Endothelial cell of umbilical vein (primary cell): ENCODE measurements at places on chromosomes 12 and 14. TPM values are rescaled to one million over a fixed set of nuclear protein-coding genes. Genes with fewer than 3 reads are reported as not detected.

ACYP1 gene
- total RNA-seq: 34.2 and 37.5 TPM in 2 replicates

PTGDR gene
- not detected in 2 replicates for total RNA-seq

KLHDC2 gene
- total RNA-seq: 29.2 and 30.2 TPM in 2 replicates

LIN7A gene
- 4.1 and 4.3 TPM in 2 replicates for total RNA-seq

TBC1D30 gene
- 4.4 and 7.4 TPM in 2 replicates for total RNA-seq
